ENCODE measurements at places on chromosomes 5 and 9.

GRCh38 chr5:144731786-144732185 lies 561.1 kb downstream of the KCTD16 start:
- no peak for DNase-seq

DNA sequence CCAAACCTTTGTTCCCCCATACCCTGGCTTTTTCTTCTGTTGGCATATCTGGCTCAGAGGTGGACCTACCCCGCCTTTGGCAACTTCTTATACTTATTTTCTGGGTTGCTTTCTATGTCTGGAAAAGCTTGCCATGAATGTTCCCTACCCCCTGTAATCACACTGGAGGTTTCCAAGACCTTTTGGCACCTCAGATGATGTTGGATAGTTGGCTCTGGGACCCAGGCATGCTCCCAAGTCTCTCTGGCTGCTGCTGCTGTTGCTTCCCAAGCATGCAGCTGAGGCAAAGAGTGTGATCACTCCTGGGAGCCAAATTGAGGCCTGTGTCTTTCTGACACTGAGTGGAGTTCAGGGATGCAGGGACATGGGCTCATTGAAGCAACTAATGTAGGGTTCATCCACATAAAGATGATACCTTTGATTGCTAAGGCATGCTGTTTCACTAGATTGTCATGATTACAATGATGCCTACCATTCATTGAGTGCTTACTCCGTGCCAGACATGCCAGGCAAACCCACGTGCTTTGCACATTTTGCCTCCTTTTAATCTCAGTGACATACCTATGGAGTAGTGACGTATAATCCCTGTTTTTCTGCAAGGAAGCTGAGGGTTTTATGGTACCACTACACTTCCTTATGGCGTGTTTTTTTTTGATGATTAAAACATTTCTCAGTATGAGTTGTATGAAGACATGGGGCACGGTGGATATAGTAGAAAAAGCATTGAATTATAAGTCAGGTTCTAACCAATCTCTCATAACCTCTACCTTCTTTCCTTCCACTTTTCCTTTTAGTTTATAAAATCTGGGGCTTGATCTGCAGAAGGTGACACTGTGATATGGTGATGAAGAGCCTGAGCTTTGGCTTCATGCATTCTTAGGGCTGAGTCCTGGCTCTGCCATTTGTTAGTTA lies 73.1 kb downstream of the ARHGAP26 start:
- no peak for DNase-seq

DNA sequence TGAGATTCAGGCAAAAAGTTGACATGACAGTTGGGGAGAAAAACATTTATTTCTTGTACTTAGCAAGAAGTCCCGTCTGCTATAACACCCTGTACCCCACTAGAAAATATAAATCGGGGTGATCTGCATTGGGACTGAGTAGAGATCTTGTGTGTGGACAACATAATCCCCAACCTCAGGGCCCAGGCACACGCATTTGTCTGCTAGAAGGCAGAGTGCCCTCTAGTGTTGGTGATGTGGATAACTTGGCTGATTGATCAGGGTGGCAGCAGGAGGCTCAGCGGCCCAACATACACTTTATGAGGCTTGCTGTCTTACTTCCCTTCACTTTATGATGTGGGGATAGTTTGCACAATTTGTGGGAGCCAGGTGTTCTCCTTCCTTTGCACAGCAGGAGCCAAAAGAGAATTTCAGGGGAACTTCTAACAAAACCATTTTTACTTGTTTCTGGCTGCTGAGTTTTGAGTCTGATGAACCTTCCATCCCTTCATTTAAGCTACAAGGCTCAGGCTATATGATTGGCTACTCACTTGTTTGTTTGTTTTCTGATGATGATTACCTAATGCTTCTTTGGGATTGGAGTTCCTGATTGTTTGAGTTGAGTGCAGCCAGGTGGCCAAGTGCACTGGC lies 263.2 kb downstream of the DMAC1 start:
- no peak for DNase-seq

GRCh38 chr5:163094492-163095180 lies 342.8 kb upstream of the CCNG1 start:
- DNase-seq: no peak

- DNase-seq: no peak
Measured at GRCh38 chr9:133210609-133211008, 1.6 kb upstream of the OBP2B start.

GRCh38 chr5:87138091-87138805 lies 129.4 kb upstream of the RASA1 start:
- DNase-seq: no peak

DNA sequence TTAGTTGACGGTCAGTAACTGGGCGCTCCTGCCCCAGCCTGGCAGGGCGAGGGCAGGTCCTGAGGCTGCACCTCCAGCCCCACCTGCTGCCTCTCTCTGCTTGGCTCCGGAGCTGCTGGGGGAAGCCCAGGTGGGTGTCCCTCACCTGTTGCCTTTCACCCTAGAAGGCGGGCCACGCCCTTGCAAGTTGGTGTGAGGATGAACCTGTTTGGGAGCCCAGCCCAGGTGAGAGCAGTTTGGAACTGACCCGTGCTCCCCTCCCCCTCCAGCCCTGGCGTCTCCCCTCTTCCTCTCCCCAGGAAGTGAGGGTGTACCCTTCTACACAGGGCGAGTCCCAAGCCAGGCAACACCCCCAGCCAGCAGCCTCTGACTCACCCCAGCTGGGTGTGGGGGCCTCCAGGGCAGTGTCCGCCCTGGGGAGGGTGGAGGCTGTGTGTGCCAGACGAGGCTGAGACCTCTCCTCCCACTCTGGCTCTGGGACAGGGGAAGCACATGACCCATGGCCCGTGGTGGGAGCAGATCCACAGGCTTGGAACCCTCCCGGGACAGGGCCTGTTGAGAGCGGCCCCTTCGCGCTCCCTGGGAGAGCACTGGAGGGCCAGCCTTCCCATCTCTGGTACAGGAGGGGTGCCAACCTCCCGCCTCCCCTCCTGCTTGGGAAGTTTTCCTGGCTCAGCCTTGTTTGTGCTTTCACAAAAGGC lies 10.4 kb downstream of the LRRC8A start:
- DNase-seq: peak; percentile 98

- peak; percentile 92 for DNase-seq
Measured at GRCh38 chr5:173201636-173202265, 33.3 kb downstream of the NKX2-5 start.

GRCh38 chr9:115373000-115373709 lies 255.2 kb upstream of the TNC start:
- DNase-seq: peak; percentile 99

GRCh38 chr5:3517348-3517747 lies 78.3 kb upstream of the IRX1 start:
- DNase-seq: no peak

GRCh38 chr9:82513242-82513751 lies 524.7 kb downstream of the SPATA31D1 start:
- DNase-seq: no peak

DNA sequence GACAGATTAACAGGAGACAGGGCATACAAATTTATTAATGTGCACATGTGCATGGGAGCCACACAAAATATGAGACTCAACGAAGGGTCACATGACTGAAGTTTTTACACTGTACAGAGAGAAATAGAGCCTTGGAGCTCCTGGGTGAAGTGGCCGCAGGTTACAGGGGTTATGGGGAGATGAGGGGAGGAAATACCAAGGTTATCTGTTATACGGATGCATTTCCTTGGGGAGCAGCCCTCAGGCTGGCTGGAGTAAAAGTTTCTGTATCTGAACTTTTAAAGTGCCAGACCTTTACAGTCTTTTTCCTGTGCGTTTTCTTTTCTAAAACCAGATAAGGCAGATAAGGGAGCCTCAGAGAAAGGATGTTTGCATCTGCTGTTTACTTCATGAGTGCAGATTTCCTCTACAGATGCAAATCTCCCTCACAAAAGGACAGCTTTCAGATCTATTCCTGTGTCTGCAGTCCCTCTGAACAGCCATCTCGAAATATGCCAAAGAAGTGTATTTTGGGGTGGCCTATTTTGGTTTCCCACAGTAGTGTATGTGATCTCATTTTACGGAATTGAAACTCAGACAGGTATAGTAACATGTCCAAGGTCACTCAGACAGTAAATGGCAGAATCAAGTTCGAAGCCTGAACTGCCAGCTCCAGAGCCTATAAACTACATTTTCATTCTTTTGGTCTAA lies 139.3 kb upstream of the FBXL17 start:
- no peak for DNase-seq

DNA sequence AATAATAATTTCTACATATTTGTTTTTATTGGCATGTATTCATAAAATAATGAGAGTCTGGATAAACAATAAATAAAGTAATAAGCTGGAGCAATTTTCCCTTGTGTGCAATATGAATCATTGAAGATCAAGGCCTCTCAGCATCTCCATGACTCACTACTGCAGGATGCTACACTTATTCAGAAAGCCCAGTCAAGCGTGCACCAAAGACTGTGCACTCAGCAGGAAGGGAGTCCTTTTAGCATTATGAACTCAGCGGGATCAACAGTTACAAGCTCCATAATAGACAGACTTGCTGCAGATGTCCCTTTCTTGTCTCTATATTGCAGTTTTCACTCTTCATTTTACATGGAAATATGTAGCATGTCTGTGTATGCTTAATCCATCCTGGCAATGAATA lies 485.3 kb downstream of the CDH9 start:
- peak; percentile 44 for DNase-seq

DNA sequence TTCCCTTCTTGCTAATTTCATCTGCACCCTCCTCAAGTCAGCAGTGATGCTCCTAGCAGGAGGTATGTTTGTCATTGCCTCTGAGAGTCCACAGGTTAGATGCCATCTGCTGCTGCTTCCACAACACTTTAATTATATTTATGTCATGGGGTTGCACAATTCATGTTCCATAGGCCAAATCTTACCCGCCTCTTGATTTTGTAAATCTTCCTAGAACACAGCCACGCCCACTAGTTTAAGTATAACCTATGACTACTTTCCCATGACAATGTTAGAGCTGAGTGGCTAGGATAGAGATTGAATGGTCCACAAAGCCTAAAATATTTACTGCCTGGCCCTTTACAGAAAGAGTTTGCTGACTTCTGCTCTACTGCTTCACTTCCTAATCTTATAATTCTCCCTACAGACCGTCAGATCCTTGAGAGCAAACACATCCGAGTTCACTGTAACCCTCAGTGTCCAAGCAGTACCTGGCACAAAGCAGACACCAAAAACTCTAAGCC lies 21.1 kb downstream of the LIFR start:
- DNase-seq: no peak

All from RWPE1 (cell line).